ENCODE measurements at places on chromosomes 4 and X. TPM values are rescaled to one million over a fixed set of nuclear protein-coding genes. Genes with fewer than 3 reads are reported as not detected.

DNA sequence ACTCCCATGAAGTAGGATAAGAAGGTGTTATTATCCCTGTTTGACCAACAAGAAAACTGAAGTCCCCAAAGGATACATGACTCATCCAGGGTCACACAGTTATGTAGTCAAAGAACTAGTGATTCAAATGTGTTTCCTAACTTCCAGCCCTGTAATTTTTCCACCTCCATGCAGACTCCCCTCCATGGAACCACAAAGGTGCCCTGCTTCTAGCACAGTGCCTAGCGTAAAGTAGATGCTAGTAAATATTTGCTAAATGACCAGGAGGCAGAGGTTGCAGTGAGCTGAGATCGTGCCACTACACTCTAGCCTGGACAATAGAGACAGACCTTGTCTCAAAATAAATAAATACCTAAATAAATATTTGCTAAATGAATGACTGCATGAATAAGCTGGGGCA lies 55.8 kb downstream of the FRMPD3 start:
- no peak for DNase-seq

- no peak for DNase-seq
These were observed 59.4 kb downstream of the MTHFD2L start for GRCh38 chr4:74217365-74217764.

GRCh38 chrX:33205321-33205720 lies 6.0 kb downstream of the DMD start:
- DNase-seq, result no peak

Gene SSX4
- total RNA-seq, result not detected

DNA sequence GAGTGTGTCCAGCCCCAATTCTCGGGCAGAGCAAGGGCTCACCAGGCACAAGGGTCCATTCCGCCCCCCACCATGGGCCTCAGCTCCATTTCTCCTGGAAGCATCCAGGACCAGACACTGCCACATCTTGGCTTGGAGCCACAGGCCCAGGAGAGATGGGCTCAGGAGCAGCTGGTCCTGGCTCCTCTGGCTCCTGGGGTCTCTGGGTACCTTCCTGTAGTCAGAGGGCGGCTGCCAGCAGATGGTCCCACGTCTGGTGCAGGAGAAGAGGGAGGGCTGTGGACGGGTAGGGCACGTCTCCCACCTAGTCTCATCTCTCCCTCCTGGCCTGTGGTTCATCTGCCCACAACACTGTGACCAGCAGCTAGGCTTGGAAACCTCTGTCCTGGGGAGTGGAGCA lies 8.0 kb downstream of the ATP2B3 start:
- no peak for DNase-seq

GRCh38 chr4:27474691-27475090 lies 614.0 kb downstream of the STIM2 start:
- no peak for DNase-seq

All from osteocyte (in vitro differentiated cells).